ENCODE measurements at places on chromosomes 12 and 14. TPM values are rescaled to one million over a fixed set of nuclear protein-coding genes. Genes with fewer than 3 reads are reported as not detected.

GRCh38 chr12:117486840-117487659, 125.6 kb upstream of the NOS1 start:
- DNase-seq, result peak; percentile 45

GRCh38 chr14:60225265-60225664, 23.8 kb upstream of the PPM1A start:
- no peak for DNase-seq

GRCh38 chr12:54562750-54563356, 13.5 kb downstream of the PDE1B start:
- DNase-seq, result no peak

DNA sequence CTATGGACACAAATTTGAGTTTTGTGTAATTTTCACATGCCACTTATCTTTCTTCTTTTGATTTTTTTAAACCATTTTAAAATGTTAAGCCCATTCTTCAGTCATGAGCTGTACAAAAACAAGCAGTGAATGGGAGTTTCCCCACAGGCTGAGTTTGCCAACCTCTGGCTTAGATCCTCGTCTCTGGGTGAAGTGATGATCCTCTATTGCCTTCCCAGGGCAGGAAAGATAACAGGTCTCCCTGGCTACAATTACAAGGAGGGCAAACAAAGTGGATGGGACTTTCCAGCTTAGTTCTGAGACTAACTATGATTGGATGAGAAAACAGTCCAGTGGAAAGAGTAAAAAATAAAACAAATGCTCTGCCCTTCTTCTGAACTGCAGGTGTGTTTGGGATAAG, 203.7 kb downstream of the SPTSSA start:
- DNase-seq, result no peak

- DNase-seq, result no peak
Observed at GRCh38 chr12:120467439-120467838, 2.1 kb downstream of the SRSF9 start.

GRCh38 chr12:89980236-89980635, 271.6 kb upstream of the ATP2B1 start:
- no peak for DNase-seq

- DNase-seq, result no peak
Observed at GRCh38 chr12:98469109-98469508, 46.3 kb upstream of the TMPO start.

GRCh38 chr14:72243309-72244293, 311.4 kb downstream of the RGS6 start:
- no peak for DNase-seq

GRCh38 chr12:52022841-52023181, 16.1 kb downstream of the TAMALIN start:
- peak; percentile 48 for DNase-seq

GRCh38 chr14:93266127-93266526, 59.1 kb downstream of the UBR7 start:
- DNase-seq, result no peak

DNA sequence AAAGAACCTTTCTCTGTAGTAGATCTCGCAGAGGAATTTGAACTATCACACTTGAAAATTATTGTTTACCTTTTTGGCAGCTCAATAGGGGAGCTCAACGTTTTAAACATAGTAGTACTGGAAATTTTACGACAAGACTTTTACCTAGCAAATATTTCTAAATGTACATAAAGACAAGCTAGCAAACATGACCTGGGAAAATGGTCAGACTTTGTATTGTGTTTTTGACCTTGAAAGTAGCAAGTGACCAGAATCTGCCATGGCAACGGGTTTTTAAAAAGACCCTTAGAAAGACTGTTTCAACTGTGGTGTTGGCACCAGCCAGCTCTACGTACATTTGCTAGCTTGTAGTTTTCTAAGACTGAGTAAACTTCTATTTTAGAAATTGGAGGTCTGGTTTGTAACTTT, 20.2 kb upstream of the A2M start:
- DNase-seq, result no peak

GRCh38 chr12:84856156-84856900, 56.3 kb downstream of the SLC6A15 start:
- DNase-seq, result no peak

DNA sequence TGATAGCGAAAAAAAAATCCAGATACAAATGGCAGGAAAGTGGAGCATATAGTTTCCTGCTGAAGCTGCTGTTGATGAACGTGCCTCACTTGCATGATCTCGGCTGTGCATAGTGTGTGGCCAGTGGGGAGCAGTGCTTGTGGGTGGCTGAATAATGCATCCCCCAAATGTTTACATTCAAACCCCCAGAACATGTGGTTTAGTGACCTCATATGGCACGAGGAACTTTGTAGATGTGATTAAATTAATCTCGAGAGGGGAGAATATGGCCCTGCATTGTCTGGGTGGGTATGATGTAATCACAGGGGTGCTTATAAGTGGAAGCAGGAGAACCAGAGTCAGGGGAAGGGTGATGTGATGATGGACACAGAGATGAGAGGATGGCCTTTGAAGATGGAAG, 425.0 kb downstream of the TMEM121 start:
- no peak for DNase-seq

DNA sequence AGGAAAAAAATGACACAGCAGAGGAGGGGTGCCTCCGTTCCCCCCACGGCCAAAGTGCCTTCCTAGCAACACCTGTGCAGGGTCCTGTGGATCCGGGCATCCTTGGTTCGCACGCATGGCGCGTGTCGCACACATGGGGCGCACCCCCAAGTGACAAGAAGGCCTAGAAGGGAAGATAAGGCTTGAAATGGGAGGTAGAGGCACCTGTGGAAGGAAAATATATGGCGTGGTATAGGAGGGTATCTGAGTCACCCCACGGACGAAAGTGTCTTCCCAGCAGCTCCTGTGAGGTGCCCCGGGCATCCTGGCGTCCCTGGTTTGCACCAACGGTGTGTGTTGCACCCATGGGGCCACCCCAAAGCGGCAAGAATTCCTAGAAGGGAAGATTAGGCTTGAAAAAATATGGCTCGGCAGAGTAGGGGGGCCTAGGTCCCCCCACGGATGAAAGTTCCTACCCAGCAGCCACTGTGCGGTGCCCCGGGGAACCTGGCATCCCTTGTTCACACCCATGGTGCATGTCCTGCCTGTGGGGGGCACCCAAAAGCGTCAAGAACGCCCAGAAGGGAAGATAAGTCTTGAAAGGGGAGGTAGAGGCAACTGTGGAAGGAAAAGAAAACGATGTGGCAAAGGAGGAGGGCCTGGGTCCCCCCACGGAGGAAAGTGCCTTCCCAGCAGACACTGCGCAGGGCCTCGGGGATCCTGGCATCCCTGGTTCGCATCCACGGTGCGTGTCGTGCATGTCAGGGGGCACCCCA, 280.0 kb downstream of the ALG10 start:
- no peak for DNase-seq

DNA sequence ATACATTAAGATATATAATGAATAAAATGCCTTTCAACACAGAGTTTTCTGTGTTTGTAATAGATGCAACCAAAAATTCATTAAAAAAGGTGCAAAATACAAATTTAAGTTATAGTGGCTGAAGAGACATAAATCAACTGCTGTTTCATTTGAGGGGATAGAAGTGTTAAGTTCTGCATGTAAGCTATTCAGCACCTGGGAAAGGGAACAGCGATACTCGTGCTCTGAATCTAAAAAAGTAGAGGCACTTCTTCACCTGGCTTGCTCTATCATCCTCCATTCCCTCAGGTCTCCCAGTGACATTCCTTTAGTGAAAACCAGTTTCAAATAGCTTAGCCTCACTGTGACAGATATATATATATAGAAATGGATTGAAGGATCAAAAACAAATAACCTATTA, 222.6 kb downstream of the ACSS3 start:
- DNase-seq, result no peak

DNA sequence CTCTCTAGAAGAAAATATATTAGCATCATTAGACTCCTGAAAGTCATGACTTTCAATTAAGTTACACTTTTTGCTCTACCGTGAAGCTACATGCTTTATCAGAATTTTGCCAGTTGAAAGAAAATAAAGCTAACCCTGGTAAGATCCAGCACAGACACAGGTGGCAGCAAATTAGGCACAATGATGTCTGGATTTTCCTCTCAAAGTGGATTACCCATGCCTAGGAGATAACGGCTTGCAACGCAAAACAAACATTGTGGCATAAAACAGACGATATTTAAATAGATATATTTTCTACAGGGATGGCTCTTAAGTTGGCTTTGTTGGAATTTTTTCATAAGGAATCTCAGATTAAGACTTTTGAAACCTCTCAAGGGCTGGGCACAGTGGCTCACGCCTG, 33.4 kb downstream of the BCAT1 start:
- DNase-seq, result no peak

DNA sequence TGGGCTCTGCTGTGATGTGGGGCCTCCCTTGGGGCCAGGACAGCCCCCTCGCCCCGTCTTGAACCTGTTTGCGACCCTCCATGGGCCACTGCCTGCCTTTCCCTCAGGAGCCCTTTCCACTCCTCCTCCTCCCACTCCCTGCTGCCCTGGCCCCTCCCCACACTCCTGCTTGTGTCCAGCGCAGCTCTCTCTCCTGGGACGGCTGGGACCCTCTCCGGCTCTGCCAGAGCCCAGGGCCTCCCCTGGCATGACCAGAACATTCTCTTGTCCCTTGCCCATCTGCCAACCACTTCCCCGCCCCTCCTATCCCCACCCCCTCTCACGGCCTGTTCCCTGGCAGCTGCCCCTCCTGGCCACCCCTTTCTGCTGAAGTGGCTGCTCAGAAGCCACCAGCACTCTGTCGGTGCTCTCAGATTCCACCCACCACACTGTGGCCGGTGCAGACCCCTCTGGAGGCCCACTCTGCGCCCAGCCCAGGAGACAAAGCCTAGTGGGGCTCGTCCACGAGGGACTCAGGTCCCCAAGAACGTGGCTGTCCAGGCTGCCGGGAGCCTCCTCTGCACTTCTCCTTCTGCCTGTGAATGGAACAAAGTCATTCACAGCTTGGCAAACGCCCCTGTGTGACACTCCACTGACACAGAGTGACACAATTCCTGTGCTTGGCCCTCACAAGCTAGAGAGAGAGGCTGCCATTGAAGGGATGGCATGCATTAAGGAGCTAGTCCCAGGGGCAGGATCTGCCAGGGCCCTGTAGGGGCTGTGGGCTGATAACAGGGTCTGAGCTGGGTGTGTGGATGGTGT, 1.4 kb downstream of the ASPG start:
- no peak for DNase-seq

DNA sequence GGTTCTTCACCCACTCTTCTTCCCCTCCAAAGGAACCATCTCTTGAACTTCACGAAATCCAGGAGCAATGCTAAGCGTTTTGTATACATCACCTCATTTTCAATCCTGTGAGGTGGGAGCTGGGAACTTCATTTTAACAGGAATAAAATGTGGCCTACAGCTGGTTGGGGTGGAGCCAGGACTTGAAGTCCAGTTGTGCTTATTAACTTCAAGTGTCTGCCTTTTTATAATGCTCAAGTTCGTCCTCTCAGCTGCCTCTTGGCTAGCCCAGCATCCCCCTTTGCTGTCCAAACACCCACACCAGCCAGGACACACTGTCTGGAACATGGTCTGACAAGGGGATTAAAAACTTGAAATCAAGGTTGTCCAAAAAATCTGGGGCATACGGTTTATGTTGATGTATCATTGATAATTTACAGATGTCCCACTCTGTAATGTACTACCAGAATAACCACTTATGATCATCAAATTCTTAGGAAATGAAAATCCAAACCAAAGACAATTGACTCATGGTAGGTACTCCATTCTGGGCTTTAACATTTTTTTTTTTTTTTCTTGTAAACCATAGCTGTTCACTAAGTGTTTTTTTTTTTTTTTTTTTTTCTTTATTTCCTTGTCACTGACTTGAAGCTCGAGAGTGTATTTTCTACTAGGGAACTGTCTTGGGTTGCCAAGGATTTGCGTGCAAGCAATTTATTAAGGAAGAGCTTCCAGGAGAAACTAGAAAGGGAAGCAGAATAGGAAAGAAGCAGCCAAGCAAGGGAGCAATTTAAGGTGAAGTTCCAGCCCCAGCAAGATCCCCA, 252.3 kb downstream of the EFCAB11 start:
- peak; percentile 71 for DNase-seq

DNA sequence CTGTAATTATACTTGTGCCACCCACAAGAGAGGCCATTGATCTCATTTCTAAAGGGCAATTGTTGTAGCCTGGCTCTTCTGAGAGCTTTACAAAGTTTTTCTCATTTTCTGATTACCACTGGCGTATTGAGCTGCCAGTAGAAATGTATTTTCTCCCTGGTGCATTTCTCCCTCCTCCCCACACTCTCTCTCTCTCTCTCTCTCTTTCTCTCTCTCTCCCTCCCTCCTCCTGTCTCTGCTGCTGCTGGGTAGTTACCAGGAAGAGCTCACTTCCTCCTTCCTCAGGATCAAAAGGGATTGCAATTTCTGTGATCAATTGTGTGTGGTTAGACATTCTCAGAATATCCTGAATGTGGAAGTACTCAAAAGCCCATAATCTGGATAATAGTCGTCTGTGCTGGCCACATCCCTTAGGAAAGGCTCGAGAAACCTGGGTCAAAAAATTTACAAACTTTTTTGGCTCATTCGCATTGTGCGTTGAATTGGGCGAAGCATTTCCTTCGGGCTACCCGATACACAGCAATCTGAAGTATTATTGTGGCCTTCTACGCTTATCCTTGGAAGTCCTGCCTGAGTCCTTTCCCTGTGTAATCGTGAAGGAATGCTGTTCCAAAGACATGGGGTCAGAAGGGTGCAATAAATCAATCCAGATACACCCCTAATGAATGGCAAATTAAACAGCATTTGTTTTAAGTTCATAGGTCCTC, 254.8 kb downstream of the MSRB3 start:
- DNase-seq, result no peak

DNA sequence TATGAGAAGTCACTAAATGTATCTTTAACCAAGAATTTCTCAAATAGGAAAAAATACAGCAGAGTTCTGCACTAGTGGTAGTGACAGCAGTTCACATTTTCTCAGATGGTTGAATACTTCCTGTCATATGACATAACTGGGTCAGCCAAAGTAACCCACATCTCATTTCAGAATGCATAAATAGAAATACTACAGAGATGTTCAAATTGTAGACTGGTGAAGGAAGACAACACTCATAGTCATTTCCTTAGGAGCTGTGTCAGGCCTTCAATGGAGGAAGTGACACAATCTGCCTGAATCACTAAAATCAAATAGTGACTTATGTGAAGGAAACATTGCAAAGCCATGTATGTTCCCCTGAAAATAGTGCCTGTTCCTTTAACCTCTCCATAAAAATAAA, 32.4 kb downstream of the FERMT2 start:
- DNase-seq, result no peak

GMFB gene
- 43.9 TPM for total RNA-seq

CDK4 gene
- 137 TPM for total RNA-seq

MCRS1 gene
- 79.9 TPM for total RNA-seq

ENO2 gene
- 24.1 TPM for total RNA-seq

HEATR5A gene
- total RNA-seq, result 31.0 TPM

RD3L gene
- not detected for total RNA-seq

PEX5 gene
- 28.5 TPM for total RNA-seq

MIP gene
- not detected for total RNA-seq

RFX4 gene
- total RNA-seq, result 0.27 TPM

TDP1 gene
- total RNA-seq, result 8.0 TPM

OR6C4 gene
- not detected for total RNA-seq

GARIN6 gene
- not detected for total RNA-seq
